ENCODE measurements at places on chromosomes 7 and 10.

GRCh38 chr10:77647543-77648293, 10.1 kb upstream of the KCNMA1 start:
- no peak for DNase-seq

GRCh38 chr7:64619705-64620104, 46.2 kb upstream of the ZNF107 start:
- no peak for DNase-seq

DNA sequence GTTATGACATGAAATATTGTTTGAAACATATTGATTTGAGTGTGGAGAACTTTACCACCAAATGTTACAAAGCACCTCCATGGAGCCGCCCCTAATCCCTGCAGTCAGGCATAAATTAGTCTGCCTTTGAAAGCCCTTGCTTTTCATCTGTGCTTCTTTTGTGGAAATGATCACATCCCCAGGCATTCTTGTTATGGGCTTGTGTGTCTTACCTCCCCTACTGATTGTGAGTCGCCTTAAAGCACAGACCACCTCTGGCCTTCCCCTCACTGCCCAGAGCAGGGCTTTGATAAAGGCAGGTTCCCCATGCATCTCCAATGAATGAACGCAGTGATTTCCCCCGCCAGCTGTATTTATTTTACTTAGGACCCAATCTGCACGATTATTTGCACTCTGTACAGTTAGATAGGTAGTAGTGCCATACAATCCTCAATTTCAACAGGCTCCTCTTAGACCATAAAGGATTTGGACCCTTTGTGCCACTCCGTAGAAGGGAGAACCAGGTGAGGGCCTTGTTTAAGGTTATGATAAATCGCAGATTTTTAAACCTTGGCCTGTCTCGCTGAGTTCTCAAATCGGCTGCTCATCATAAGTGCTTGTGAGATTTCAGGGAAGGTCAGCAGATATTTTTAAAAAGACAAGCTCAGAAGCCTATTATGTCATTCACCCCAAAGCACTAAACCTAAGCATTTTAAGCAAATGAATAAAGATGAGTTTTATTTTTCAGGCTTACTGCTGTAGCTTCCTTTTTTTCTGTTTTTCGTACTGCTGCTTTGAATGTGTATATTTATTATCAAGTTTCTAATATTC, 107.8 kb downstream of the CUBN start:
- no peak for DNase-seq

GRCh38 chr7:148185041-148185440, 405.5 kb upstream of the C7orf33 start:
- no peak for DNase-seq

DNA sequence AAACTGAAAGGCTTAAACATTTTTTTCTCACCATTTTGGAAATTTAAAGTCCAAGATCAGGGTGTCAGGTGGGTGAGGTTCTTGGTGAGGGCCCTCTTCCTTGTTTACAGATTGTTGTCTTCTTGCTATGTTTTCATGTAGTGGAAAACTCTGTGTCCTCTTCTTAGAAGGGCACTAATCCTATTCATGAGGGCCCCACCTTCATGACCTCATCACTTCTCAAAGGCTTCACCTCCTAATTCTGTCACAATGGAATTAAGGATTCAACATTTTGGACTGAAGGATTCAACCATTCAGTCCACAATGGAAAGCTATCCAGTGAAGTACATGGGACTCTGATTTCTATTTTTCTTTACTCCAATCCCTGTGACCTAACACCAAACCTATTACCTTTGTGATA, 27.3 kb downstream of the MACC1 start:
- no peak for DNase-seq

DNA sequence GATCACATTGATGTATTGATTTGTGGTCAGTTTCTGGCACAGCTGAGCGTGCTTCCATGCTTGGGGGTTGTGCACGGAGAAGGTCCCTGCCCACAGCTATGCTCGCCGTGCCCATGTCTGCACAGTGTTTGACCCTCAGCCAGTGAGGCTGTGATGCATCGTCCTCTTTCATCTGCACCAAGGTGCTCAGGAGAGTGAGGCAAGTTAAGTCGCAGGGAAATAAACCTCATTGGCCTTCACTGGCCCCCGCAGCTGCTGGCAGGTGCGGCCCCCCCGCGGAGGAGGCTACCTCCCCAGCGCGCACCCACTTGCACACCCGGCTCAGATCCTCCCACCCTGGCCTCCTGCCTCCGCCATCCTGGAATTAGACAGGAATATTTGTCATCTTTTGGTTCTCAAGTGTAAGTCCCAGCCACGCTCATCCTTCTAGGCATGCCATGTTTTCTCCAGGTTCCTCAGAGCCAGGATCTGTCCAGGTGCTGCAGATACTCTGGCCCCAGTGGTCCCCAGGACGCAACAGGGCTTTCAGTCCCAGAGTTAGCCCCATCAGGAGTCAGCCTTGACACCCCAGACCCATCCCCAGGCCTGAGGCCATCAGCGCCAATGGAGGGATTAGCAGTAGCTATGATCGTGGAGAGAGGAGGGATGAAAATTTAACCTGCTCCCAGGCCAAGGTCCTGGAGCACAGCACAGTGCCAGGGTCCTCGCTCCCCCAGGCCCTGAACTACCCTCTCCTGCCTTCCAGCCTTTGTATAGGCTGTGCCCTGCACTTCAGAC, 93.7 kb downstream of the OAT start:
- DNase-seq: no peak

GRCh38 chr10:49518566-49518965, 20.4 kb downstream of the ERCC6 start:
- no peak for DNase-seq

Data from CD4-positive, alpha-beta T cell treated with Interleukin-4 for 1 hour (primary cell).